ENCODE measurements at places on chromosomes 12 and 14.

GRCh38 chr12:131720241-131720640, 9.4 kb downstream of the SFSWAP start:
- DNase-seq = no peak

GRCh38 chr14:91367173-91368171, 50.1 kb downstream of the CCDC88C start:
- DNase-seq = peak; percentile 82

DNA sequence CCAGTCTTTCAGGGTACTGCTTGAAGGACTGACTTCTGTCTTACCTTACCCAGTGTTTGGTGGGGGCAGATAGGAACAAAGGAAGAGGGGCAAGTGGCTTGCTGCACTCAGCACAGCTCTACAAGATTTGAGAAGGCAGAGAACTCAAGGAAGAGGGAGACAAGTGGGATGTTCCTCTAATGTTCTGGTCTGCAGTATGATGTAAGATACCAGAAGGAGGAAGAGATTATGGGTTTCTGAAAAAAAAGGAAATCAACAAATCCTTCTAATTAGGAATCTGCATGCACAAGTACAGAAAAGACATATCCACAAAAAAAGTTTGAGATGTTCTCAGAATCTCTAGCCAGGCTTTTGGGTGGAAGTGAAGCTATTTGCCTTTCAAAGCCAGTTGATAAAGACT, 37.1 kb downstream of the USP15 start:
- no peak for DNase-seq

DNA sequence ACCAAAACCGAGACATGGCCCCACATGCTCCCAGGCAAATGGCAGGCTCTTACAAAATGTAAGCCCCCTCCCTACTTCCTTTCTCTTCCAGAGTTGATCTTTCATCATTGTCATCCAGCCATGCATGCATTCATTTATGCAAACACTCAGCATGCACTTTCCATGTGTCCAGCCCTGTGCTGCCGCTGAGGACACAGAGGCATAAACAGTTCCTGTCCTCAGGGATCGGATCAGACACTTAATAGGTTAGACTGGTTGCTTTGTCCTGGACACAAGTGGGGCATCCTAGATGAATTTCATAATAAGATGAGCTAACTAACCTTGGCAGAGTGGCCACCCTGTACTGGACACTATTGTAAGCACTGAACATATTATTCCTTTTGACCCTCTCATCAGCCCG, 23.1 kb downstream of the PRIMA1 start:
- no peak for DNase-seq

DNA sequence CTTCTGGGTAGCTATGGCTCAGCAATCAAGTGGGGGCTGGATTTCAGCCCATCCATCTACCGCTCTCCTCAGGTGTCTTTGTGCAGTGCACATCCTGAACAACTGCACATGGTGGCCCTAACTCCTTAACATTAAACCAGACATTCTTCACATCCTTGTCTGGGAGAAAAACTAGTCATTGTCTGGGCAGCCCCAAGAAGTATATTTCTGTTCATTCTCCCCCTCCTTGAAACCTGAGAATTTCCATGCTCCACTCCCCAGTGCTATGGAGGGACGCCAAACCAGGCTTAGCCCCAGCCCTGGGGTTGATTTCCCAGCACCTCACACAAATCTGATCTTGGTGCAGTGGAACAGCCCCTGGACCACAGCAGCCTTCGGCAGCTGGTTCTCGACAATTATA, 13.4 kb downstream of the MYL2 start:
- DNase-seq = no peak

DNA sequence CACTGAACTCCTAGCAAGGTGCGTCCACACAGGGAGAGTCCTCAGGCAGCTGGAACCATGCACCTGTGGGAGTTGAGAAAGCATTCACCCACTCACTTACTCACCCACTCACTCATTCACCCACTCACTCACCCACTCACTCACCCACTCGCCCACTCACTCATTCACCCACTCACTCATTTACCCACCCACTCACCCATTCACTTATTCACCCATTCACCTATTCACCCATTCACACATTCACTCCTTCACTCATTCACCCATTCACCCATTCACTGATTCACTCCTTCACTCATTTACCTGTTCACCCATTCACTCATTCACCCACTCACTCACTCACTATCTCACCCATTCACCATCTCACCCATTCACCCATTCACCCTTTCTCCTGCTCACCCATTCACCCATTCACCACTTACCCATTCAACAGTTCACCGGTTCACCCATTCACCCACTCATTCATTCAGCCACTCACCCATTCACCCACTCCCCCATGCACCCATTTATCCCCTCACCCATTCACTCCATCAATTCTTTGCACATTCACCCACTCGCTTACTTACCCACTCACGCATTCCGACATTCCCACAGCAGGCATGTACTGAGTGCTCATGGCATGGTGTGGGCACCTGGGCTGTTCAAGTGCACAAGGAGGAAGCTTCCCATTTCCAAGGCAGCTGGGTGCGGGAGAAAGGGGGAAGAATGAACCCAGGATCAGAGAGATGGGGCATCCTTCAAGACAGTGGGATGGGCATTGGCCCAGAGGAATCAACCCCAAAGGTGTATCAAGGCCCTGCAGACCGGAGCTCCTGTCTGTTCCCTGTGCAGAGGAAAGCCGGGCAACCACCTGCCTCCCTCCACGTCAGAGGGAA, 135.2 kb upstream of the C14orf180 start:
- no peak for DNase-seq

DNA sequence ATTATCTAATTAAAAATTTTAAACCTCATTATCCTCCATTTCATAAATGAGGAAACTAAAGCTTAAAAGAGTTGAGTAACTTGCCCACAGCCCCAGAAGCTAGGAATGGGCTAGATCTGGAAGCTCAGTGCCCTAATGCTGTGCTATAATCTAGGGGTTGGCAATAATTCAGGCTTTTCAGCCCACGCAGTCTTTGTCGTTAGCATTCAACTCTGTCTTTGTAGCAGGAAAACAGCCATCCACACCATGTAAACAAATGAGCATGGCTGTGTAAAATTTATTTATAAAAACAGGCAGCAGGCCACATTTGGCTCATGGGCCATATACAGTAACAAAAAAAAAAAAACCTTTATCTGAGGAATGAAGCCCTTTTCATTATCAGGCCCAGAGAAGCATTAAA, 92.4 kb upstream of the OVCH1 start:
- DNase-seq = no peak

- DNase-seq = no peak
These were observed 233.1 kb downstream of the PTPRO start for GRCh38 chr12:15555446-15555845.

- DNase-seq = no peak
These were observed 369.8 kb downstream of the AACS start for GRCh38 chr12:125434936-125435443.
